ENCODE measurements at places on chromosomes 6 and 20.

GRCh38 chr6:148866657-148867268 lies 119.9 kb downstream of the UST start:
- DNase-seq: no peak

GRCh38 chr6:158755636-158756035 lies 63.5 kb downstream of the EZR start:
- no peak for DNase-seq

DNA sequence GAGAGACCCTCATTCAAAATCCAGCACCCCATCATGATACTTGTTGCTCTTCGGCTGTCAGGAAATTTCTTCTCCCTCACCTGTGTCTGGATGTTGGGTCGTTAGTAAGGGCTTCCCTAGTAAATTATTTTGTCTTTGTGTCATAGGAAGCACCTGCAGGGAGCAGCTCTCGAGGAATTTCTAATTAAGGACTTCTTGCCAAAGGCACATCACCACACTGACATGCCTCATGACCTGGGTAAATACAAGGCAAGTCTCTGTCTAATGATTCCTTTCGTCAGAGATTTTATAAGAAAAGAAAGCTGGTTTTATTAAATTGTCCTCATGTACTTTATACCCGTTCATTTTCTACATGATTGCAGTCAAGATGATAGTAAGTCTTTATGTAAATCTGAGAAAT lies at the start of gene NOX3:
NOX3 (minus strand) TSS at position 74 of the 400 bp plus-strand sequence; CDS start at position 35, 39 bp downstream.
- no peak for DNase-seq

GRCh38 chr6:70413992-70414494 lies 735 bp downstream of the FAM135A start:
- no peak for DNase-seq

DNA sequence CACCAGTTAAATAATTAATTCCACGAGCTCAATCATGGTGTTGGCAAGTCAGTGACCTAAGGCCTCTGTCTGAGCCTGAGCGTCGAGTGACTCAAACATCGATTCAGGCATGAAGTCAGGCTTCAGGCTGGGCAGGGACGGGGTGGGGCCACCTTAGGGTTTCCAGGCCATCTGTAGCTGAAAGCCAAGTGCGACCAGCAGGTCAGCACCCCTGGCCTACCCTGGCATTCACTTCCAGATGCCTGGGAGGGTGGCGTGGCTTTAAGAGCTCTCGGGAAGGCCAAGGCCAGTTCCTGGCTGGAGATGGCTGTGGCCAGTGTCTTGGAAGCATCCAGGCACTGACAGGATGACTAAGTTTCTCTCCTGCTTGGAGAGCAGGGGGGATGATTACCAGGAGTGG lies 113.4 kb downstream of the DACT2 start:
- no peak for DNase-seq

GRCh38 chr6:43205849-43206248 lies 23.4 kb downstream of the DNPH1 start:
- no peak for DNase-seq

GRCh38 chr6:149228311-149228955 lies 89.1 kb upstream of the TAB2 start:
- DNase-seq: peak; percentile 40

DNA sequence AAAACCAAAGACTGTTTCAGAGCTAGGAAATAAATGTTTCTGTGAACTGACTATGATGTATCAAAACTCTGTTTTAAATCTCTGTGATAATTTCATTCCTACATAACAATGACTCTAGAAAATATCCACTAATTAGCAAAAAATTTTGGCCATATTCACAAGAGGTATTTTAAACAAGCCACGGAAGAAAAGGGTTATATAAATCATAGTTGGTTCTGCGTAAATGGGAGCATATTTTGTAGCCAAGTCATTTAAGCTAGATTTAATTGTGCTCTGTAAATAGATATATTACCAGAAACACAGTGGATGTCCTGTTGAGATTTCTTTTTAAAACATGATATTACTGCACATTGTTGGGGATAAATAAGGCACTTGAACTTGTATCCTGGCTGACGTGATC lies 416.5 kb upstream of the PLCB4 start:
- no peak for DNase-seq

- DNase-seq: no peak
These were observed 209.0 kb upstream of the NT5E start for GRCh38 chr6:85240787-85241385.

Data from NCI-H524 treated with DMSO at 0.1 percent for 48 hours (cell line).